ENCODE measurements at places on chromosomes 3 and 15. TPM values are rescaled to one million over a fixed set of nuclear protein-coding genes. Genes with fewer than 3 reads are reported as not detected.

DNA sequence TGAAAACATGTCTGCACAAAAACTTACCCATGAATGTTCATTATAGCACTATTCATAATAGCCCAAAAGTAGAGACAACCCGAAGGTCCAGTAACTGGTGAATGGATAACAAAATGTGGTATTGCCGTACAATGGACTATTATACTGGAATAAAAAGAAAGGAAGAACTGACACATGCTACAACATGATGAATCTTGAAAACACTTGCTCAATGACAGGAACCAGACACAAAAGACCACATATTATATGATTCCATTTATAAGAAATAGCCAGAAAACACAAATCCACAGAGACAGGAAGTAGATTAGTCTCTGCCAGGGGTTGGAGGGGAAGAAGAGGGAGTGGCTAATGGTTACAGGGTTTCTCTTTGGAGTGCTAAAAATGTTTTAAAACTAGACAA lies 18.3 kb downstream of the SHC4 start:
- no peaks in the 10 kb centered on the region for H3K36me3 ChIP-seq
- no peak overlapping the region for H3K27ac ChIP-seq
- no peak for DNase-seq
- H3K27me3 ChIP-seq: no peaks in the 10 kb centered on the region
- H3K4me1 ChIP-seq: no peaks in the 10 kb centered on the region
- no peak overlapping the region for H3K4me3 ChIP-seq

TMEM212 gene
- not detected for total RNA-seq

SYNPR gene
- not detected for total RNA-seq

DNA sequence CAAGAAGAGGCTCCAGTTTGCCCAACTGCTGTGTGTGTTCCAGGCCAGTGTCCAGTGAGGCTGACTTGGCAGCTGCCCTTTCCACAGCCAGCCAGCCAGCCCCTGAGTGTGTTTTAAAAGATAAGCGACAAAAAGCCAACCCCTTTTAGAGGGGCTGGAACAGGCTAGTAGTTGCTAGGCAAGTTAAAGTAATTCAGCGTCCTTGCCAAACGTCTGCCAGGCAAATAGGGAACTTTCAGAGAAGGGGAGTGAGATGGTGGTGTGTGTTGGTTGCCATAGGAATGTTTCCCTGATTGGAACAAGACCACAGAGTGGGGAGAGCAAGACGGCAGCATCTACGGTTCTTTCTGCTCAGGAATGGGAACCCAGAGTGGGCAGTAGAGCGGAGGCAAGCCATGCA lies 86.3 kb downstream of the TMEM108 start:
- DNase-seq: no peak
- H3K4me1 ChIP-seq: no peaks in the 10 kb centered on the region
- no peak overlapping the region for H3K4me3 ChIP-seq
- no peak overlapping the region for H3K27ac ChIP-seq
- H3K27me3 ChIP-seq: no peaks in the 10 kb centered on the region

- no peak for DNase-seq
- peaks cover 67% of the 10 kb centered on the region for H3K36me3 ChIP-seq
- H3K4me3 ChIP-seq: no peak overlapping the region
- H3K4me1 ChIP-seq: no peaks in the 10 kb centered on the region
- H3K27me3 ChIP-seq: no peaks in the 10 kb centered on the region
- no peak overlapping the region for H3K27ac ChIP-seq
Measured at GRCh38 chr3:12901623-12902045, 60.3 kb upstream of the RPL32 start.

ATP8B4 gene
- 2.8 TPM for total RNA-seq

Measured in suprapubic skin (tissue), 4 donors.